NCI-H187 treated with DMSO at 0.1 percent for 48 hours (cell line): ENCODE measurements at places on chromosomes 7 and 10.

DNA sequence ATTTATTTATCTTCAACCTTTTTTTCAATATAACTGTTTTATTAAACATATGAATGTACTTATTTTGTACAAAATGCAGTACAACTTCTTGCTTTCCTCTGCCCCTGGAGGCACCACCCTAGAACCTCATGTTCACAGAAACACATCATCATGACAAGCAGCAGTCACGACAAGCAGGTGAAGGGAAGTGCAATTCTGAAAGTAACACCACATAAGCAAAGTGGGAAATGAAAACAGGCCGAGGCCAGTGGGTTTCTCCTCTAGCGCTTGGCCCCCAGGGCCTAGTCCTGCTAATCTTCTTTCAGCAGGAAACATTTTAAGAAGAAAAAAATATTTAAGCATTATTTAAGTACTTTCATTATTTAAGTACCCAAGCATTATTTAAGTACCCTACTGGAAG is 598.1 kb downstream of the SH2D4B start:
- DNase-seq = no peak

- DNase-seq = no peak
These were observed 206.7 kb upstream of the POT1 start for GRCh38 chr7:125136341-125136740.

GRCh38 chr7:13948019-13948801 is 41.3 kb downstream of the ETV1 start:
- no peak for DNase-seq

GRCh38 chr7:30805931-30806330 is 34.7 kb downstream of the MINDY4 start:
- no peak for DNase-seq

GRCh38 chr10:22646388-22646853 is 68.0 kb downstream of the PIP4K2A start:
- no peak for DNase-seq

GRCh38 chr10:70913893-70914240 is 25.5 kb upstream of the PCBD1 start:
- no peak for DNase-seq

- no peak for DNase-seq
These were observed 19.8 kb downstream of the OR2F1 start for GRCh38 chr7:143974459-143974858.

GRCh38 chr10:124294811-124295770 is 123.6 kb downstream of the OAT start:
- DNase-seq = no peak

DNA sequence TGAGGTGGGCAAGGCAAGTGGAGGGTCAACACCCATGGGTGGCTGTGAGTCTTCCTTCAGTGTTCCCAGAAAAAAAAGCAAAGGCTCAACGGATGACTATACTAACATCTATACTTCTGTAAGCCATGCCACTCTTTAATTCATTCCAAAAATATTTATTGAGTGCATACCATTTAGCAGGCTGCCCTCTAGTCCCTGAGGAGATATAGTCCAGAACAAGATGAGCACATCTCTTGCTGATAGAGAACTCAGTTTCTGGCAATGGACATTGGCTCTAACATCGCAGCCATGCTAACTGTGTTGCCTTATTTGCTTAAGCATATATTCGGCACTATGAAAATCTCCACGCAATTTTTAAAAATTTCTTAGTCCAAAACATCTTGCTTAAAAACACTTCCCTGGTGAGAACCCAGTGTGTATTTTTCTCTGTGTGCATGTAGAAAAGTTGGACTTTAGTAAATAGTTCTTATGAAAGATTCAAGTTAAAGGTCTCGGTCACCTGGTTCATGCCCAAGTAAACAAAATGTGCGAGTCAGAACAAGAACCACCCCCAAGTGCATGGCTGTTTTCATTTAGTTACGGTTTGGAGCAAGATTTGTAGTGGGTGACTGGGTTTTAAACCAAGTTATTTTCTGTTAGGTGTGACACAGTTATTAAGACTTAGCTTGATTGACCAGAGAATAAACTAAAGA is 69.8 kb downstream of the MET start:
- DNase-seq = no peak

GRCh38 chr7:23470330-23471105 is at the start of gene IGF2BP3:
TSS of gene IGF2BP3 (minus strand) at chr7:23470491. CDS start at chr7:23470110, 381 bp downstream.
- DNase-seq = peak; percentile 94

- DNase-seq = no peak
These were observed 5.3 kb downstream of the ZNF488 start for GRCh38 chr10:47378606-47379444.

DNA sequence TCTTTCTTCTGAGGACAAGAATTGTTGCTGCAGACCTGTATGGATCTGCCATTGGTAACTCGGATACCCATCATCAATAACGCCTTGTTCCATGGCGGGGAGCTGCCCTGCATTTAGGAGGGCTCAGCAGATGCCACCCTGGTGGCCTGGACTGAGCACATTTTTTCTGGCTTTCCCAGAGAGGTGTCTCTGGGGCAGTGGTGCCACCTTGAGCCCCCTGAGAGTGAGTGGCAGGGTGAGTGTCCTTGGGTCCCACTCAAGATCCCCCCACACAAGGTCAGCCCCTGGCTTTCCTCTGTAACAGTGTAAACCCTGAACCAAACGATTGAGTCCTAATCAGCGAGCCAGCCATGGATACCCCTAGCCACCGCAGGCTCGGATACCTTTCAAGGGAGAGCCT is 258.6 kb downstream of the GLRX3 start:
- no peak for DNase-seq

DNA sequence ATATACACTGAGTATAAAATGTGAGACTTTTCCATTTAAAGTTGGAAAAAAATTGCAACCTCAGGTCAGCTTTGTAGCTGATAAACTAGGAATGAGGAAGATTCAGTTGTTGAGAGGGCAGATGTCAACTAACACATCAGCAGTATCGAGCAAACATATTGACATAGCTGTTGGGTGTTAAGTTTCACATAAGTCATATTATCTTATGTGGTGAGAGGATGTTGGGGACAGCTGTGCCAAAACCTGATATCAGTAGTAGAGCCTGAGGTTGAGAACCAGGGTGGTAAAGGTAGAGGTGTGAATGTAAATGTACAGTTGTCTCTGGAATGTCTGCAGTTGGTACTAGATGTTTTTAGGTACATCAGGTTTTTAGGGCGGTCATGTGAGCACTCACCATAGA is 5.0 kb downstream of the ZRANB1 start:
- no peak for DNase-seq

- DNase-seq = no peak
These were observed 547.5 kb upstream of the FOXK1 start for GRCh38 chr7:4134631-4135030.

DNA sequence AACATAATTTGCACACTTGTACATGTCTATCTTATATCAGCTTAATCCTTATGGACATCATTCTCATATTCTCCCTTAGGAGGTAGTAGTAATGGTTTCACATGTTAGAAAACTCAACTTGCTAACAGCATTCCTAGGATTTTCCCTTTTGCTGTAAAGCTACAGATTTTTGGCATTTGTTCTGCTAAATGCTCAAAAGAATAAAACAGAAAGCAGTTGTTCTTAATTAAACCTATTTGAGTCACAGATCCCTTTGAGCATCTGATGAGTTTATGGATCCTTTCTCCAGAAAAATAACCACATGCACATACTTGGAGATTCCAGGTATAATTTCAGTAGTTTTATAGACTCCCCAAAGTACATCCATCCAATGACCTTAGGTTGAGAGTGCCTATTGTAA is 122.9 kb upstream of the BET1 start:
- no peak for DNase-seq

GRCh38 chr7:25586513-25586912 is 358.2 kb upstream of the NPVF start:
- DNase-seq = no peak

GRCh38 chr7:70694971-70695794 is 436.8 kb upstream of the GALNT17 start:
- DNase-seq = no peak

GRCh38 chr7:142932386-142933091 is 1.0 kb downstream of the TRPV5 start:
- DNase-seq = no peak

DNA sequence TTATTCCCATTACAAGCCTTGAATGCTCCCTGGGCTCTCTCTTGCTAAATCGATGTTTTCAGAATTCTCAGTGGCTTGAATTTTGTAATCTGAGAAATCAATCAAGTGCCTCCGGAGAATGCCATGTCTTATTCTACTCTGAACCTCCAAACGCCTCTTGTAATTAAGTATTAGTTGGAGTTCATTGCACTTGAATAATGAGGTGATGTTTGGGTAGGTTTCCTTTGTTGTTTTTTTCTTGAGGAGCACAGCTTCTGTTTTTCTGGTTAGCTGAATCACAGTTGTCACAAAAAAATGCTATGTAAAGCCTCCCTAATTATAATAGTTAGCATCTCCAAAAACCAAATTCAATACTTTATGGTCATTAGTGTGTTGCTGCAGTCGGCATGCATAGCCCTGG is 100.3 kb downstream of the PLPP4 start:
- no peak for DNase-seq

- no peak for DNase-seq
These were observed 63.7 kb upstream of the ARID5B start for GRCh38 chr10:61837755-61838171.

DNA sequence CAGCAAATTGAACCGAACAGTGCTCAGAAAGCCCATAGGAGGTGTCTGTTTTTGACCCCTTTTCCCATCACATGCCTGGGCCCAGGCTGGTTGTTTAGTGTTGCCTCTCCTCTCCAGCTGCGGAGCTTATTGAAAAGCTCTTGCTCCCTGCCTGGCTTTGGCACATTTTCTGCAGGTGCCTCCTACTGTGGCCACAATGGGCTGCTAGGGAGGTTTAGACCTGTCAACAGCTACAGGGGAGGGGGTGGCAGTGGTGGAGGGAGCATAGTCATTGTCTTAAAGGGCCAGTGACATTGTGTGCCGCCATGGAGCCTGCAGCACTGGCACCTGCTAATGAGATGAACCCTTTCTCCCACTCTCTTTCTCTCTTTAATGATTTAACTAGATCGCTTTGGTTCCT is 13.2 kb upstream of the ENO4 start:
- DNase-seq = peak; percentile 54

- DNase-seq = peak; percentile 39
These were observed 261.0 kb upstream of the AOAH start for GRCh38 chr7:36985316-36985715.

DNA sequence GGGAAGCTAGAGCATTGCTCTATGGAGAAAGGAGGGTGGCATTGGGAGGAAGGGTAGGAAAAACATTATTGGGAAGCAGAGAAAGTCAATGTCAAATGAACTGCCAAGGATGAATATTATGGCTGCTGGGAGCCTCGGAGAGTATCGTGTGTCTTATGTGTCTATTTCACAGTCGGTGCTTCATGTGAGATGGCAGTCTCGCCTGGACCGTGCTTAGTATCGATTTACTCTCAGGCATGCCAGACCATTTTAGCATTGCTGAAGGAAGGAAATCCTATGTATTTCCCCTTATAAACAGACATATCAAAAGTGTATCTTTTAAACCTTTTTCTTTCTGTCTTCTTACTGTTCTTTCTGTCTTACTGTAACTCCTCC is 612.6 kb downstream of the AUTS2 start:
- DNase-seq = no peak

DNA sequence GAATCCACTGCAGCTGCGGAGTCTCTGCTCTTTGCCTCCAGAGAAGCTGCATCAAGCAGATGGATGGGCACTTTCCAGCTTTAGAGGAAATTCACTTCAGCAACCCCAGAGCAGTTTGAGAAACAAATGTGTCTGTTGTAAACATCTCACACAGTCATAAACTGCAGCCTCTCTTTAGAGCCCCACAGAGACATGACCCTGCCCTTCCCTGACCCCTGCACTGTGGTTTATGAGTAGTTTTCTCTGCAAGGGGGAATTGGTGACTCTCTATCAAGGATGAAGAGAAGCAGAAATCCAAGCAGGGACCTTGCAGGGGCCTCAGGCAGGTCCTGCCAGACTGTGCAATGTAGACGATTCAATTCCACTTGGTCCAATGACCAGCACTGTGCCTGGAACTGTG is 160.2 kb downstream of the SH2D4B start:
- DNase-seq = no peak

DNA sequence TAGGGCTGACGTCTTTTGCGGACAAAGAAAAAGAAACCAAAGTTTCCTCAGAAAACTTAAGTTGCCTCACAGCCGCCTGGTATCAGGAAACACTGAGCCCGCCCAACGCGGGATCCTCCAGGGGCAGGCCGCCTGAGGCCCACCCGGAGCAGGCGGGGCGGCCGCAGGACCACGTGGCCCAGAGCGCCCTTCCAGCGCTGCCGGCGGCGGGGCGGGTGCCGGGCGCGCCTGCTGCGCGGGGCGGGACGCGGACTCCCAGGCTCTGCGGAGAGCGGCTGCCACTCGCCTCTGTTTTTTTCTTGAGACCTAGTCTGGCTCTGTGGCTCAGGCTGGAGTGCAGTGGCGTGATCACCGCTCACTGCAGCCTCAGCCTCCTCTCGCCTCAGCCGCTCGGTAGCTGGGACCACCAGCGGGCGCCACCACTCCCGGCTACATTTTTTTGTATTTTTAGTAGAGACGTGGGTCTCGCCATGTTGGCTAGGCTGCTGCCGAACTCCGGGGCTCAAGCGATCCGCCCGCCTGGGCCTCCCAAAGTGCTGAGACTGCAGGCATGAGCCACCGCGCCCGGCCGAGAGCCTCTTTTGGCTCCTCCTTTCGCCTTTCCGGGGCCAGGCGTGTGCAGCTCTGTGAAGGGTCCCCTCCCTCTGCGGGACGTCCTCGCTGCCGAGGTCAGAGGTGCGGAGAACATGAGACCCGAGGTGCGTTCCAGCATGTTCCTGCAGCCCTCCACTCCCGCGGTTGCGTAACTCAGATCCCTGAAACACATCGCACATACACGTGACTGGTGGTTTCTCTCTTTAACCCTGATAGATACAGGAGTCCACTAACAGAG is 11.6 kb upstream of the HNRNPF start:
- DNase-seq = no peak

GRCh38 chr7:152572101-152572500 is 103.8 kb downstream of the XRCC2 start:
- DNase-seq = no peak

GRCh38 chr10:74179111-74179710 is 28.2 kb downstream of the ADK start:
- no peak for DNase-seq

DNA sequence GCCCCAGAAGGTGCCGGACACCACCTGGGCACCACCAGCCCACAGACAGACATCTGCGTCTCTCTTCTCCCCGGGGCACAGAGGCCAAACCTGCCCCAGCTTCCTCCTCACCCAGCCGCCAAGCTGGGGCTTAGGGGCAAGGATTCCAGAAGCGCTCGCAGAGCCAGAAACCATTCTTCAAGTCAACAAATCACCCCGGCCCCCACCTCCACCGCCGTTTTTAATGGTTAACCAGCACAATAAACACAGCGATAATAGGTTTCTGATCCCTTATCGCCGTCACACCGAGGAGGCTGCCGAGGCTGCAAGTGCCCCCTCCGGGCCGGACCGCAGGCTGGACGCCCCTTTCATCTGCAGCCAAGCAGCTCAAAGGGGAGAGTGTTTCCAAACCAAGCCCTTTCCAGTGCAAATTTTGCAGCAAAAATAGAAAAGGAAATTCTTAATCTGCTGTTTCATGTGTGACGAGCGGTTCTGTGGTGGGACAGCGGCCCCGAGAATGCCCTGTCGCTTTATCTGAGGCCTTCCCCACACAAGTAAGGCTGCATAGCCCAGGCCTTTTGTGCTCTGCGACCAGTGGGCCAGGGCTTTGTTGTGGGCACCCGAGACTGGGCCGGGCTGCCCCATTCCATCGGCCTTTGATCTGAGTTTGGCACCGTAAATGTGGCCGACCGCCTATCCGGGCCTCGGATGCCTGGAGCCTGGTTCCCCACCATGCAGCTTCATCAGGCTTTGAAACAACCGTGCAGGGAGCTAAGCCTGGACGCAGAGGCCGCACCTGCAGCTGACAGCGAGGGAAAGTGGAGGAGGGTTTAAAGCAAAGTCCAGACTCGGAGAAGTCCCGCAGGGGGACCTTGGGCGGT is 83.2 kb downstream of the FOXL3 start:
- DNase-seq = no peak

GRCh38 chr7:29341156-29341555 is 146.6 kb downstream of the CHN2 start:
- no peak for DNase-seq
